T-helper 1 cell (primary cell): ENCODE measurements at places on chromosomes 13 and 19.
A peak's percentile ranks its signal among the peaks of the same experiment; 100 is the strongest.

DNA sequence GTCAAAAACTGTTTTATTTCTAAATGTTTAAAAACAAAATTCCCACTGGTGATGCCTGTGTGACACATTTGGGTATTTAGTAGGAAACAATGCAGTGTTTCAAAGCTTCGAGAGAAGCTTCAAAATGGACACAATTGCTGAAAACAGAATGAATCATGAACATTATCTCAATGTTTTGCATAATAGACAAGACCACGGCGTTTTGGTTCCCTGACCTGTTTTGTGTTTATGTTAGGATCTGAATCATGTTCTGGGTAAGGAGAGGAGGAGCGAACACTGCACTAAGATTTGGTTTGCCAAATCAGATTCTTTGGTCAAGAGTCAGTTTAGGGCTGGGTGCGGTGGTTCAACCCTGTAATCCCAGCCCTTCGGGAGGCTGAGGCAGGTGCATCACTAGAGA lies 42.2 kb downstream of the IFT88 start:
- DNase-seq: no peak

- no peak for DNase-seq
Measured at GRCh38 chr13:43355774-43356173, 332.4 kb downstream of the DNAJC15 start.

- no peak for DNase-seq
Measured at GRCh38 chr13:77379508-77379907, 52.6 kb upstream of the MYCBP2 start.

DNA sequence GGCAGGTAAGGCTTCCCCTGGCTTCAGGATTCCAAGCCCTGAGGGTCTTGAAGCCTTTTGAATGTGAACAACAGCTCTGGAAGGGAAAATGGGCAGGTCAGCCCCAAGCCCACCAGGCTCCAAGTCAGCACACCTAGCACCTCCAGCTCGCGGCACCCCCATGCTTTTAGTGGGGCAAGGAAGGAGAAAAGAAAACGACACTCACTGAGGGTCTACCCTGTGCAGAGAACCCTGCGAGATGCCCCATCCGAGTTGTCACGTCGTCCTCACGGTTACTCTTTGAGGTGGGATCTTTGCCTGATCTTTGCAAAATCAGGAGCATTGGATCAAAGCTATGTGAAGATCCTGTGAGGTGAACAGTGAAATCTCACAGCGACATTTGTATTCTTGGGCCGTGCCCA lies 5.7 kb upstream of the F10 start:
- no peak for DNase-seq

DNA sequence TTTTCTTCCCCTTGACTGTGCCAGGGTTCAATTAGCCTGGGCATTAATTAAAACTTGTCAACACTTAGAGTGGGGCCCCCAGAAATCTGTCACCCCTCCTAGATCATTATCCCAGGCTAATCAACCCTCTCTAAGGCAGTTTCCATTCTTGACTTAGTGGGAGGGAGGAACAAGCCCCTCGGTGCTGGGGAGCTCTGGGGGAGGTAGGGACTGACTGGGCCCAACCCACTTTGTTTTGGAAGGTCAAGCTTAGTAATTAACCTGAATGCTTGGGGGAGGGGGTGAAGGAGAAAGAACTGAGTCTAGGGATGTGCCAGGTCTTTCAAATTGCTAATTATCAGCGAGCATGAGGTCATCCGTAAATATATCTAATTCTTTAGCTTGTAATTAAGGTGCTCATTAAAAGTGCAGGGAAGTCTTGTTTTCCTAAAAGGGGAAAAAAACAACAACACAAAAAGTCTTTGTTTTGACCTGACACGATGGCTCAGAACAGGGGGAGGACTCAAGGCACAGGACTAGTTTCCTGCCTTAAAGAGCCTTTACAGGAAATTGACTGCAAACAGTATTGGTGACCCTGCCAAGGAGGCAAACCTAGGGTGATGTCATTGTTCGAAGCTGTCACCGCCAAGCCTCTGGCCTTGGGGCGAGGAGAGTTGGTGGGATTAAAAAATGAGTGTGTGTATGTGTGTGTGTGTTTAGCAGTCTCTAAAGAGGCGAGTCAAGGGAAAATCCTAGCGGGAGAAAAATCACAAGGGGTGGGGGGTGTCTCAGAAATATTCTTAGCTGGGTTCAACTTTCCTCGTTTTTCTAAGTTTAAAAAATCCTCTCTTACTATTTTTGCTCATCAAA lies 19.4 kb downstream of the ACTN4 start:
- DNase-seq: no peak

GRCh38 chr13:49271264-49271663 lies 23.5 kb downstream of the CDADC1 start:
- DNase-seq: no peak

DNA sequence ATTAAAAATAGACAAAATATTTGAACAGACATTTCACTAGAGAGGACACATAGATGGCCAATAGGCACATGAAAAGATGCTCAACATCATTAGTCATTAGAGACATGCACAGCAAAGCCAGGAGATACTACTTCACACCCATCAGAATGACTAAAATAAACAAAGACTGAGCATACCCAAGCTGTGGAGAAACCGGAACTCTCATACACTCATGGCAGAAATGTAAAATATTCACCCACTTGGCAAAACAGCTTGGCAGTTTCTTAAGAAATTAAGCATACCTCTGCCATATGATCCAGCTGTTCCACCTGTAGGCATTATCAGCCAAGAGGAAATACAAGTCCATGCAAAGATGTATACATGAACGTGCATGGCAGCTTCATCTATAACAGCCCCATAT lies 213.4 kb downstream of the TSHZ3 start:
- no peak for DNase-seq

GRCh38 chr13:46624353-46624752 lies 71.4 kb downstream of the LRCH1 start:
- DNase-seq: no peak

- no peak for DNase-seq
Measured at GRCh38 chr13:96984051-96984508, 10.2 kb downstream of the OXGR1 start.

DNA sequence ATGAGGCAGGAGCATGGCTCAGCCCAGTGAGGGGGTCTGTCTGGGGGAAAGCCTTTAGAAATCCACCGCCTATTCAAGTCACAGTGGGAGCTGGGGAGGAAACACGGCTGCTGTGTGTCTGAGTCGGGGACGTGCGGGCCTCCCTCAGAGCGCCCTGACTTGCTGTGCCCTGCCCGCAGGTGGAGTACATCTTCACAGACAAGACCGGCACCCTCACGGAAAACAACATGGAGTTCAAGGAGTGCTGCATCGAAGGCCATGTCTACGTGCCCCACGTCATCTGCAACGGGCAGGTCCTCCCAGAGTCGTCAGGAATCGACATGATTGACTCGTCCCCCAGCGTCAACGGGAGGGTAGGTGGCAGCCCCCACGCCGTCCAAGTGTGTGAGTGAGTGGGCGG lies 137.8 kb upstream of the MCF2L start:
- DNase-seq: no peak

DNA sequence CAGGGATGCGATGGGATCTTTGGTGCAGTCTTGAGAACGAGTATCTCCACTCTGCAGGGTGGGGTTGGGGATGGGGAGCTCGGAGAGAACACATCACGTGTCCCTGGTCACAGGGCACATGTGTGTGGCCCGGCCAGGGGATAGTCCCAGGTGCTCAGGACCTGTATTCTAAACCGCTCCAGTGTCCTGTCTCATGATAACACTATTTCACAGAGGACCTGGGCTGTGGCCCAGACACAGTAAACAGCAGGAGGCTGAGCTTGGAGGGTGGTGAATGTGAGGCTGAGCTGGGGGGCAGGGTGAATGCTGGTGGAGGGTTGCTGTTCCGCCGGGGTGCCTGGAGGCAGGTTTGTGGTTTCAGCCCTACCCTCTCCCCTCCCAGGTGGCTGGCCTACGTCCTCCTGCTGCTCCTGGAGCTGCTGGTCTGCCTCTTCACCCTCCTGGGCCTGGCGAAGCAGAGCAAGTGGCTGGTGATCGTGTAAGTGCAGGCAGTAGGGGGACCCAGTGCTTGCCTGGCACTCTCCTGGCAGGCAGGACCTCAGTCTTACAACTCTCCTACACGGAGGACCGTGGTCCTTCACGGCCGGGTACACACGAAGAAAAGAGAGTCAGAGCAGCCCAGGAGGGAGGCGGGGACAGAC lies 11.1 kb downstream of the TTYH1 start:
- no peak for DNase-seq

DNA sequence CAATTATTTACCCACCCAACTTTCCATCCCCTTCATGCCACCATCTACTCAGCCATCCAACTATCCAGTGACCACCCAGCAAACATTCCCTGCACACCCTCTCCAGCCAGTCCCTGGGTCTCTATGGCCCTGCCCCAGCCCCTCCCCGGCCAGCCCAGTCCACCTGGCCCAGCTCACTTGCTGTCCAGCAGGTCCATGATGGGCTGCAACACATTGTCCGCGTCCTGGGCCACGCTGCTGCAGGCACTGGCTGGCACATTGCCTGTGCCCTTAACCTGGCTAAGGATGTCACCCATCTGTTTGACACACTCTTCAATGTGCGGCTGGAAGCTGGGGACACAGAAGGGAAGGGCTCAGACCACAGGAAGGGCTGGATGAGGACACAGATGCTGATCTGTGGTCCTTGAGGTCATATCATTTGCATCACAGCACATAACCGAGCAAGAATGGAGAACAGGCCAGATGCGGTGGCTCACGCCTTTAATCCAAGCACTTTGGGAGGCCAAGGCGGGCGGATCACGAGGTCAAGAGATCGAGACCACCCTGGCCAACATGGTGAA lies 61.6 kb downstream of the UNC13A start:
- DNase-seq: no peak

DNA sequence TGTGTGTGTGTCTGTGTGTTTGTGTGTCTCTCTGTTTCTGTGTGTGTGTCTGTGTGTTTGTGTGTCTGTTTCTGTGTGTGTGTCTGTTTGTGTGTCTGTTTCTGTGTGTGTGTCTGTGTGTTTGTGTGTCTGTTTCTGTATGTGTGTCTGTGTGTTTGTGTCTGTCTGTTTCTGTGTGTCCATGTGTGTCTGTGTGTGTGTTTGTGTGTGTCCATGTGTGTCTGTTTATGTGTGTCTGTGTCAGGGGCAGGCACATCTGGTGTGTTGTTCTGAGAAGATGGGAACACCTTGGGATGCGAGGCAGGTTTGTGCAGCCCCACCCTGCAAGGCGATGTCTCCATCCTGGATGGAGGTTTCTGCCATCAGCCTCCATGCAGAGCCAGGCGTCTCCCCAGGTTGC lies 275.8 kb upstream of the SOX1 start:
- DNase-seq: no peak

GRCh38 chr19:664913-665443 lies 2.0 kb upstream of the RNF126 start:
- peak; percentile 78 for DNase-seq

DNA sequence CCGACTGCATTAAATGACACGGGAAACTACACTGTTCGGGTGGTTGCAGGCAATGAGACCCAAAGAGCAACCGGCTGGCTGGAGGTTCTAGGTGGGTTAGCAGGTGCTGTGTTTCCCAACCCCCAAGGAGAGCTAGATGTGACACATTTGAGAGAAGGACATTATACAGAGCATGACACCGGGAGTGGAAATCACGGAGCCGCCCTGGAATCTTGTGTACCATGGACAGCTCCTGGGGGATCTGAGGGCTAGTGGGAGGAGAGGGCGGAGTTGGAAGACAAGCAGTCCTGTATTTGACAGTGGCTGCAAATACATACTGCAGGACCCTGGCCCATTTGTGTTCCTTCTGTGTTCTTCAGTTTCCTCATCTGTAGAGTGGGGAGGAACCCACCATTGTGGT lies 2.3 kb downstream of the CEACAM18 start:
- no peak for DNase-seq

GRCh38 chr13:60047918-60048317 lies 115.8 kb downstream of the DIAPH3 start:
- DNase-seq: no peak

DNA sequence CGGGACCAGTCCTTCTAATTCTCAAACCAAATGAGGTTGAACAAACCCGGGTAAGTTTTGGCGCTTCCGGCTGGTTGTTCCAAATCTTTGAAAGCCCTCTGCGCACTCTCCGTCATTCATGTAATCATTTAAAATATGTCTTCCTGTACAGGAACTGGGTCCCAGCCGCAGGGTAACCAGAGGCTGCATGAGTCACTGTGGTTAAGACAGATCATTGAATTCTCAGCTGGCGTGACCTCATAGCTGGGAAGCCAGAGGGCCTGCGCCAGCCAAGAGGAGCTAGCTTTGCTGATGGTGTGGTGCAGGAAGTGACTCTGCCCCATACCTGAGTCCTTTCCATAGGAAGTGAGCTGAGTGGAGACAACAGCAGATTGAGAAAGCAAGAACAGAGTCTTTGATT lies 135.2 kb downstream of the TSHZ3 start:
- peak; percentile 98 for DNase-seq

DNA sequence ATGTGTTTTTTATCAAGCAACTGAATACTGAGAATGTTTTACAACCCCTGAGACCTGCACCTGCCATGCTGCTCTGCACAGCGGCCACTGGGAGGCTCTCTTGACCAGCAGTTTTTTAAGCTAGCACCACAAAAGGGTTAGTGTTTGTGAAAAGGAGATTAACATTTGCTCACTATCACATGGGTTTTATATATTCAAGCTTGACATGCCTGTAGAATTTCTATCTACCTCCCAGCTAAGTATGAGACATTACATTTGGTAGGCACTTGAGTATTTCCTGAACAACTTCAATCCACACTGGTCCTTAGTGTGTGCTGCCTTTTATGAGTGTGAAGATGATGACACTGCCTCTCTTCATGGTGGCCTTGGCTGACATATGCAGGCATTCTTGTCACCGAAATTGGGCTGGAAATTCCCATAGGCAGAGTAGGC lies 1238.9 kb downstream of the UQCRFS1 start:
- no peak for DNase-seq

DNA sequence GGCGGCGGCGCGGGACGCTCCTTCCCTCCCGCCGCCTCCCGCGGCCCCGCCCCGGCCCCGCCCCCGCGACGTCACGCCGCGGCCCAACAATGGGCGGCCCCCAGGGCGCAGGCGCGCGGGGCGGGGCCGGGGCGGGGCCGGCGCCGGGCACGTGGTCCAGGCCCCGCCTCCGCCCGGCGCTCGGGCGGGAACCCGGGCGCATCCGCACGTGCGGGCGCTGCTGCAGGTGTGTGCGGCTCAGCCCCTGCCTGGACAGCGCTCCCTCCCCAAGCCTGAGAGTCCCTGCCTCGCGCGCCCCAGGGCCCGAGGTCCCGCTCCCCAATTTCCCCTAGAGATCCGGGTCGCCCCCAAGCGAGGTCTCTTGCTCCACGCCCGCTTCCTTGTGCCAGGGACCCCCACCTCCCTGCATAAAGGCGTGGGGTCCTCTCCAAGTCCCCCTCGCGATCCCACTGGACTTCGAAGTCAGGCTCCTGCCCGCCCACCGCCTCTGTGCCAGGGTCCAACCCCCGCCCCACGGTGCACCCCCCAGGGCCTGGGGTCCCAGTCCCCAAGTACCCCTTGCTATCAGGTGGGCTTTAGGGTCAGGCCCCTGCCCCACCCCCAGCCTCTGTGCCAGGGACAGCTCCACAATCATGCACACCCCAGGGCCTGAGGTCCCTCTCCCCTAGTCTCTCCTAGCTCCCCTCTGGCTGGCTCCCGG lies at the start of gene MEX3D:
Gene MEX3D (minus strand): TSS at position 6 of the 700 bp plus-strand sequence. CDS start 267 bp downstream, outside the sequence.
- peak; percentile 74 for DNase-seq

GRCh38 chr19:35220315-35220921 lies 8.1 kb downstream of the FAM187B start:
- DNase-seq: no peak
